ENCODE measurements at places on chromosomes 2 and 18.

- no peak for DNase-seq
These were observed 121.1 kb downstream of the HDAC4 start for GRCh38 chr2:239279508-239280295.

GRCh38 chr2:113203217-113203530 is 29.4 kb downstream of the PSD4 start:
- DNase-seq, result no peak

- DNase-seq, result no peak
These were observed 250.5 kb upstream of the ATP5MC3 start for GRCh38 chr2:175432021-175432420.

- peak; percentile 10 for DNase-seq
These were observed 27.2 kb upstream of the OTX1 start for GRCh38 chr2:63023444-63023843.

DNA sequence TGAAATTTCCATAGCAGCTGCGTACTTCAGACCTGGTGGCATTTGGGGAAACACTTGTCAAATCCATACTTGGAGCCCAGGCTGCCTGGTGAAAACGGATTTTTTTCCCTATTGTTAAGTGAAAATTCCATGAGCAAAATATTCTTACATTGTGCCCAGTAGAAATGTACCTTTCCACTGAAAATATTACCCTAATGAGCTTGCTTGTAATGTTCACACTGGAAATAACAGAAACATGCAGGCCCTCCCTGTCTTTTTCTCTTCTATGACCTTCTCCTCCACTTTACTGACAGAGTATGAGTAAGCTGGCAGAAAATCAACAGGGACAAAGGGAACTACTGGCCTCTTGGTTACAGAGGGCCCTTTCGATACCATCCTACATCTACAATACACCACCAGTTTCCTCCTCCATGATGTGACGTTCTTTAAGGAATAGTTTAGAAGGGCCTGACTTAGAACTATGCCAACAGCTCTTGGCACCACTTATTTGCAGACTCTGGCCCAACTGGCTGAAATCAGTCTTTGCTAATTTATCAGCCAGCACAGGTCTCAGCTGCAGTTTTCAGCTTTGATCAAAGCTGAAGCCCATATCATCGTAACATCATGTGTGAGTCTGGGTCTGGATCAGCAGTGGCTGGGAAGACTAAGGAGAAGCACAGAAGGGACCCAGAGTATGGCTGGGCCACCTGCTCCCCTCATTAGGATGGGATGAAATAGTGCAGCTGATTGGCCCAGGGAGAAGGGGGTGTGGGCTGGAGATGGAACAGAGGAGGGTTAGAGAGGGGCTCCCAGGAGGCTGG is 272.2 kb upstream of the ID2 start:
- no peak for DNase-seq

GRCh38 chr2:201182650-201183364 is at the start of gene CASP10:
CASP10 (plus strand) TSS chr2:201183141; CDS start chr2:201185778, 2,637 bp downstream.
- DNase-seq, result peak; percentile 71

- DNase-seq, result no peak
These were observed 216.3 kb downstream of the RNF144A start for GRCh38 chr2:7133521-7133920.

DNA sequence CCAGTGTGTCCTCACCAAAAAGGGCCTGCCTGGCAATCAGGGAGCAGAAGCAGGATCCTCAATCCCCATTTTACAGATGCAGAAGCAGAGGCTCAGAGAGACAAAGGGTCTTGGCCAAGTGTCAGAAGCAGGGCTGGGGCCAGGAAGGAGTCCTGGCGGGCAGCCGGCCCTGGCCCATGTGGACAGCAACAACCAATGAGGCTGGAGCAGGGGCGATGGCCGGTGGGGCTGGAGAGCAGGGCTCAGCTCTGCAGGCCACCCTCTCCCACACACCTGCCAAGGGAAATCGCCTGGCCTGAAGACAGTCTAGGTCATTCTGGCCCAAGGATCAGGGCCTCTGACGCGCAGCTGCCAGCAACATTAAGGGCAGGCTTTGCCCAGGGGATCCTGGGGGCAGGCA is 243.9 kb downstream of the ATAD2B start:
- DNase-seq, result no peak

- peak; percentile 99 for DNase-seq
These were observed 14.6 kb downstream of the TMSB10 start for GRCh38 chr2:84919885-84920580.

- no peak for DNase-seq
These were observed 777.8 kb upstream of the RAB6C start for GRCh38 chr2:129201696-129202095.

- DNase-seq, result no peak
These were observed 391.3 kb downstream of the CMPK2 start for GRCh38 chr2:6474161-6475140.

DNA sequence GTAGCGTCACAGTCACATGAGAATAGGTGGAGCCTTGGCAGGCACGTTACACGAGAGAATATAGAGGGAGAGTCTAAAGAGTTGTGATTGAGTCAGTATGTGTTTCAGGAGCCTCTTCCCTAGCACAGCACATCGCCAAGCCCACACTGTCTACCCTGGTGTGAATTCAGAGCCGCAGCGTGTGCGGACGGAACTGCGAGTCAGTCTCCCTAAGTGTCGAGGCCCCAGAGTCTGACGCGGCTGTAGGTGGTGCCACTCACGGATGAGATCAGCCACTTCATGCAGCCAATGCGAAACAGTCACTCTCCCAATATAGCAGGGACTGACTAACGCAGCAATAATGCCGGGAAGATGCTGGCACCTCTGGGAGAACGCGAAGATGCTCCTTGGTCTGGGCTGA is 587.3 kb upstream of the ID2 start:
- DNase-seq, result no peak

Measured in kidney glomerular epithelial cell (primary cell).